ENCODE measurements at places on chromosomes 12 and 14.

DNA sequence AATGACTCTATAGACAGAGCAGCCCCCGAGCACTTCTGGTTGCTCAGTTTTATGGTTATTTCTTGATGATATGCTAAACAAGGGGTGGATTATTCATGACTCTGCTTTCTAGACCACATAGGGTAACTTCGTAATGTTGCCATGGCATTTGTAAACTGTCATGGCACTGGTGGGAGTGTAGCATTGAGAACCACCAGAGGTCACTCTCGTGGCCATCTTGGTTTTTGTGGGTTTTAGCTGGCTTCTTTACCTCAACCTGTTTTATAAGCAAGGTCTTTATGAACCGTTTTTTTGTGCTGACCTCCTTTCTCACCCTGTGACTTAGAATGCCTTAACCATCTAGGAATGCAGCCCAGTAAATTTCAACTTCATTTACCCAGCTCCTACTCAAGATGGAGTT, 1036.2 kb upstream of the FLRT2 start:
- DNase-seq, result no peak

DNA sequence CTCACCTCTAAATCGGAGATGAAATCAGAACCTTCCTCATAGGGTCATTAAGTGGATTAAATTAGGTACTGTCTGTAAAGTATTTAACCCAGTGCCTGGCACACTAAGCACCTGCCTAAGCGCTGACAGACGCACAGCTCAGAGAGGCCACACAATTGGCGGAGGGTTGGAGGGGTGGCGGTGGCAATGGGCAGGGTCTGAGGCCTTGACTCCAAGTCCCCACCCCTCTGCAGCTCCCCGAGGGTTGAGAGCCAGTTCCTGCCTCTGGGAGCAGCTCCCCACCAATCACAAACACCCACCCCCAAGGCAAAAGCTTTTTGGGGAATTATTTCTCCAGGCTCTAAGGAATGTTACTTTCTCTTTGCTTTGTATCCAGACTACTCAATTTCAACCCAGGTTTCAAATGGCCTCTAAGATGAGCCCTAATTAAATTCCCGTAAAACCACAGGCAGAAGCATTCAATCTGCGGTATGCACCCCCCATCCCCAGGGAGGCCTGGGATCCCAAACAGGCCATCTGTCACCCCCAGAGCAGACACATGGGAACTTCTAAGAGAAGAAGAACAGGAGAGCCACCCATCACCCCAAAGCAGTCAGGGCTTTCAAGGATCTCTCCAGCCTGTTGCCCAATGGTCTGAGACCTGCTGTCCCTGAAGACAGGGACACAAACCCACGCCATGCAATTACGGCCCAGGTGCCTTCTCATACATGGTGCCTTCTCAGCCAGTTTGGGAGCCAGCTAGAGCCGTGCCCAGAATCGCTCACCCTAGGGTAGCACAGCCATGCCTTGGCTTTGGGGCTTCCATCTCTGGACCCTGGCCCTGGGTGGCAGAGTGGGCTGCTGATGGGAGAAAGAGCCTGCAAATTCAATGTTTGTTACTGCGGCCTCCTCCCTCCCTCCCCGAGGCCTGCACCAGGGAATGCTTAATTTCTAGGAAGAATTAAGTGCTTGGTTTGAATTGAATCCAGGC, 66.1 kb downstream of the CHGA start:
- DNase-seq, result no peak

GRCh38 chr12:47377414-47378221, 297.9 kb upstream of the AMIGO2 start:
- DNase-seq, result no peak

DNA sequence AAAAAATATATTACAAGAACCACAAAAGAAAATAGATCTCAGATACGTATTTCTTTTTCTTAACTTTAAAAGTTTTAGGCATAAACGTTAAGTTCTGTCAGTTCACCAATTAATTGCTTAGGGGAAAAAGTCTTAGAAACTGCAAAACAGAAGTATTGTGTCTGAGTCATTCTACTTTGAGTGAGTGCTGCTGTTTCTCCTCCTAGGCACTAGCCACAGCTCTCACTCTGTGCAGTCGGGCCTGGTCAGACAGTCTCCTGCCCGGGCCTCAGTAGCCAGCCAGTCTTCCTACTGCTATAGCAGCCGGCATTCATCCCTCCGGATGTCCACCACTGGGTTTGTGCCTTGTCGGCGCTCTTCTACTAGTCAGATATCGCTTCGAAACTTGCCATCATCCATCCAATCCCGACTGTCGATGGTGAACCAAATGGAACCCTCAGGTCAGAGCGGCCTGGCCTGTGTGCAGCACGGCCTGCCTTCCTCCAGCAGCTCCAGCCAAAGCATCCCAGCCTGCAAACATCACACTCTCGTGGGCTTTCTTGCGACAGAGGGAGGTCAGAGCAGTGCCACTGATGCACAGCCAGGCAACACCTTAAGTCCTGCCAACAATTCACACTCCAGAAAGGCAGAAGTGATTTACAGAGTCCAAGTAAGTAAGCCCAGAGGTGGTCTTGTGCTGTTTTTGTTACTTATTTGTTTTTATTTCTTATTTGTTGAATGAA, 201.3 kb downstream of the PCNX1 start:
- no peak for DNase-seq

- no peak for DNase-seq
Measured at GRCh38 chr12:6277982-6278438, 32.5 kb upstream of the PLEKHG6 start.

DNA sequence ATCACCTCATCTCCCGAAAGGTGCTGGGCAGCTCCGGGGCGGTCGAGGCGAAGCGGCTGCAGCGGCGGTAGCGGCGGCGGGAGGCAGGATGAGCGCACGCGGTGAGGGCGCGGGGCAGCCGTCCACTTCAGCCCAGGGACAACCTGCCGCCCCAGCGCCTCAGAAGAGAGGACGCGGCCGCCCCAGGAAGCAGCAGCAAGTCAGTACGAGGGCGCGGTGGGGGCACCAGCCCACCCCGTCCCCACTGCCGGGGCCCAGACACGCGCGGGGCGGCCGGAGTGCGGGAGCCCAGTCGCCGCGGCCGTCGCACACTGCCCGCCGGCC, 862 bp downstream of the HMGA2 start:
- DNase-seq, result no peak

DNA sequence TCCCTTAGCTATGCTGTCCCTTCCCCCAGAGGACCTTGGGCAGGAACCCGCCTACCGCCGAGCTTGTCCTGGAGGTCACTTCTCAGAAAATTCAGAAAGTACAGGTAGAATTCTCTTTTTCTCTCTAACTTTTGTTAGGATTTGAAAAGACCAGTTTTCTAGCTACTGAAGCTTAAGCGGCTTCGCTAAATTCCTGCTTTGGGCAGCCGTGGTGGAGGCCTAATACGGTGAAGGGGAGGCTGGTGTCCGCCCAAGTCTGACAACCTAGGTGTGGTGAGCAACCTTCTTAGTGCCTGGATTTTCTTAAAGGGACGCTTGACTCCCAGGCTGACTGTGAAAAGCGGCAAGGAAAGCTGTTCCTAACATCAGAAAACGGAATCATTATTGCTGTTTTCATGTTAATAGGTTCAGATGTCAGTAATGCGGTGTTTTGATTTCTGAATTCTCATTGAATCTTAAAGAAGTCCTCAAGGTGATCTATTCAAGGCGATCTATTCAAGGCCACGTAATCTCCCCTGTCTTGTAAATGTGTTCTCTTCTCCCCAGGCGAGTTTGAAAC, 835 bp downstream of the FGD4 start:
- no peak for DNase-seq

DNA sequence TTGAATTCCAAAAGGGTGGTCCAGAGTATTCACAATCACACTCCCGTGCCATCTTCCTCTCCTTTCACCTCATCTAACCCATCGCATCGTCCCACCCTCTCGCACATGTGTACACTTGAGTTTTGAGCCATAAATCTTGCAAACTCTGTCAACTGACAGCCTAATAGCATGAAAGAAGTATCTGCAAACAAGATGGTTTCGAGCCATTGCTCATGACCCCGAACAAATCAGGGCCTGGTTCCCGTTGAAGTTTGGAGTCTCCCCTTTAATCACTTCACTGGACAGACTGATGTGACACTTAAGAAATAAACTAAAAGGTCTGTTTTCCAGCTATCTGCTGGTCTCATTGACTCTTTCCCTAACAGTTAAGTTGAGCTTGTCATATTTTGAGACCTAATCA, 223.6 kb upstream of the SOX5 start:
- peak; percentile 4 for DNase-seq

DNA sequence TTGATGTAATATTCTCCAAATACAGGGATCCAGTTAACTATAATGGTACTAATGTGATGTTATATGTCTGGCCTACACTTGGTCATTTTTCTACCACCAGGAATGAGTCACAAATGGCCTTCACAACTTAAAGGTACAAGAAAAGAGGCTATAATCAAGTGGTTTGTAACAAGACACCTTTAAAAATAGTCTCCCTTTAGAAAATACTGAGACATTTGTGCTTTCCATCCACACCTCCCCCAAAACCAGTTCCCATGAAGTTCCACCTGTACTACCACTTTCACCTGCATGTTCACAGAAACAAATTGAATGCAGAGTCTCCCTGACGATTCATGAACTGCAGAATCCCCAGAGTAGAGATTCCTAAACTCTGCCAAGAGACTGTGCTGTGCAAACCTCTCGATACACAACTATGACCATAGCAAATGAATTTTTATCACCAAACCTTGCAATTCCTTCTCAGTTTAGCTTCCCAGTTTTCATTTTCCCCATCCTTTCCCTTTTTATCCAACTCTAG, 6.0 kb downstream of the BTG1 start:
- DNase-seq, result peak; percentile 63

GRCh38 chr14:106395456-106396050, 869.2 kb downstream of the TMEM121 start:
- no peak for DNase-seq

- DNase-seq, result no peak
Measured at GRCh38 chr12:104750061-104750460, 208.0 kb downstream of the SLC41A2 start.

DNA sequence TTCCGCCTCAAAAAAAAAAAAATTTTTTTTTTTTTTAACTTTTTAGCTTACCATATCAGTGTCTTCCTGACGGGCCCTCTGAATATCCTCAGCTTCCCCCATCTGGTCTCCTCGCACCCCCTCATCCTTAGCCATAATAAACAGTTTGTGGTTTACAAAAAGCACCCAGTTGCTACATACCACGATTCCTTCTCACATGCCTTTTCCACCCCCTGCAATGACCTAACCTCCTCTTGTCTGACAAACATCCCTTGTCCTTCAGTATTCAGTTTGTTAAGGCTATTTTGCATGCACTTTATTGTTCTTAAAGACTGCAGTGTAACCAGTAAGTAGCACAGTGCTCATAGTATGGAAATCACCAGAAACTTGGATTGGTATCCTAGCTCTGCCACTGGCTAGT, 88.5 kb downstream of the PPM1H start:
- no peak for DNase-seq

DNA sequence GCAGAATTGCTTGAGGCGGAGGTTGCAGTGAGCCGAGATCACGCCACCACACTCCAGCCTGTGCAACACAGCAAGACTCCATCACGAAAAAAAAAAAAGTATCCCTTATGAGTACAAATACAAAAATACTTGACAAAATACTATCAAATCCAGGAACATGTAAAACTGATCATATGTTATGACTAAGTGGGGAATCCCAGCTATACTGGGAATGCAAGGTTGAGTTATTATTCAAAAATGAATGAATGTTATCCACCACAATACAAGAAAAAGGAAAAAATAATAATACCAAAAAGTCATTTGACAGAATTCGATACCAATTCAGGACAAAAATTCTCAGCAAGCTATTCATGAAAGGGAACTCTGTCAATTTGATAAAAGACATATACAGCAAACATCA, 32.6 kb downstream of the MOK start:
- no peak for DNase-seq

GRCh38 chr12:75539889-75540288, 28.5 kb upstream of the KRR1 start:
- DNase-seq, result no peak

GRCh38 chr12:40325349-40325960, 100.7 kb downstream of the LRRK2 start:
- DNase-seq, result peak; percentile 72

DNA sequence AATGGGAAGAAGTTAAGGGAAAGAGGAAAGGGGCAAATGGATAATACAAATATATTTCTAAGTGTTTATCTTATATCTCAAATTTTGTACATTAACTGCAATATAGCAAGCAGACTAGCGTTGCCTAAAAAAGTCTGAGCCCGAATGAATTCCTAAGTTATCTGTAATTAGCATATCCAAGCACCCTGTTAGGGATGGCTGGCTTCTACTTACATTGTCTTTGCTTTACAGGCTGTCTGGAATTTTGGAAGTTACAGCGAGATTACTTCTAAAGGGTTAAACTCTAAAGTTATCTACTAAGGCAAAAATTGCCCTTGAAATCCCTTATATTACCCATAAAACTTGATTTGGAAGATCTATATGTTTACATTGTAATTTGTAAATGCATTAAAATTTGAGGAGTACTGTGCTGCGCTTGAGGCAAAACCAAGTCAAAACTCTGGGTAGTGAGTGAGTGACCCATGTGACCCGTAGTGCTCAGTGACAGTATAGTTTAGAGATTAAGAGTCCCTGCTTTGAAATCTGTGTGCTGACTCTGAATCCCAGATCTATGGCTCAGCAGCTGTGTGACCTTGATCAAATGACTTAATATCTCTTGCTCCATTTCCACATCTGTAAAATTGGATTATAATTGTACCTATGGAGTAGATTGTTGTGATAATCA, 17.3 kb upstream of the LIN7A start:
- no peak for DNase-seq

GRCh38 chr12:128408669-128409068, 141.7 kb downstream of the TMEM132C start:
- DNase-seq, result no peak

- no peak for DNase-seq
Measured at GRCh38 chr12:123482876-123483275, 24.9 kb downstream of the SNRNP35 start.

DNA sequence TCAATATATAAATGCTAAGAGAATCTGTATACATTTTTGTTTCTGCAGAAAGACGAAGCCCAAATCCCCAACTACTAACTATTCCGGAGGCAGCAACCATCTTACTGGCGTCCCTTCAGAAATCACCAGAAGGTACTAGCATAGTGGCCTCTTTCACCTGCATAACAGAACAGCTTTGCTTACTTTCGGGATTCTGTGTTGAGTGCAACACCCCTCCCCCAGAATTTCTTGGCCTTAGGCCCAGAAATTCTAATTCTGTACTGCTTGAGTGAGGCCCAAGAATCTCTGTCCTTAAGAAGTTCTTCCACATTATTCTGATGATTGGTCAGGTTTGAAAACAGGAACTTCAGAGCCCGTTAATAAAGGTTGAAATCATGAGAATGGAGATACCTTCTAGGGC, 2.9 kb downstream of the SPX start:
- DNase-seq, result no peak

- DNase-seq, result no peak
Measured at GRCh38 chr12:51028813-51029150, 2.6 kb upstream of the SLC11A2 start.

Measured in NCI-H748 treated with DMSO at 0.1 percent for 48 hours (cell line).